Thymus (tissue), 14 donors: ENCODE measurements at places on chromosomes 6 and 20. TPM values are rescaled to one million over a fixed set of nuclear protein-coding genes. Genes with fewer than 3 reads are reported as not detected.

DNA sequence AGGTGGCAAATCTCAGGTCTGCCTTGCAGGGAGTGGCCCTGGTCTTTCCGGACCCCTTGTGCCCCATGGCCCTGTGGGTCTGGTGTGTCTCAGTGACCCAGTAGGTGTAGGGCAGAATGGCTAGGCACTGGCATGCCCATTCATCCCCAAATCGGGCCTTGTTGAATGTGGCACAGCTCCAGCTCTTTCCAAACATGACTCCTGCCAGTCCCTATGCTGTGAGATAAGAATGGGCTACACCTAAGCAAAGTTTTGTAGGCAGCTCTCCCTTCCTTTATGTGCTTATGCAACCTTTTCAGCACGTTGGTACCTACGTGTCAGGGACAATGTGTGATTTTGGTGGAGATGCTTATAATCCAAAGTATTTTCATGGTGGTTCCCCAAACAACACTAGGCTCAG, 33.9 kb downstream of the FOXO3 start:
- H3K4me1 ChIP-seq: peaks cover 39% of the 10 kb centered on the region
- H3K36me3 ChIP-seq: no peaks in the 10 kb centered on the region
- H3K27ac ChIP-seq: no peak overlapping the region
- DNase-seq: no peak
- no peak overlapping the region for H3K4me3 ChIP-seq

GRCh38 chr6:122069932-122070331, 329.5 kb upstream of the HSF2 start:
- DNase-seq: no peak
- H3K4me1 ChIP-seq: no peaks in the 10 kb centered on the region
- no peaks in the 10 kb centered on the region for H3K27me3 ChIP-seq
- no peaks in the 10 kb centered on the region for H3K36me3 ChIP-seq
- H3K27ac ChIP-seq: no peak overlapping the region

GRCh38 chr6:75178757-75179156, 27.1 kb downstream of the COL12A1 start:
- H3K4me1 ChIP-seq: no peaks in the 10 kb centered on the region
- H3K27ac ChIP-seq: no peak overlapping the region
- H3K27me3 ChIP-seq: no peaks in the 10 kb centered on the region
- H3K4me3 ChIP-seq: no peak overlapping the region
- no peak for DNase-seq

DNA sequence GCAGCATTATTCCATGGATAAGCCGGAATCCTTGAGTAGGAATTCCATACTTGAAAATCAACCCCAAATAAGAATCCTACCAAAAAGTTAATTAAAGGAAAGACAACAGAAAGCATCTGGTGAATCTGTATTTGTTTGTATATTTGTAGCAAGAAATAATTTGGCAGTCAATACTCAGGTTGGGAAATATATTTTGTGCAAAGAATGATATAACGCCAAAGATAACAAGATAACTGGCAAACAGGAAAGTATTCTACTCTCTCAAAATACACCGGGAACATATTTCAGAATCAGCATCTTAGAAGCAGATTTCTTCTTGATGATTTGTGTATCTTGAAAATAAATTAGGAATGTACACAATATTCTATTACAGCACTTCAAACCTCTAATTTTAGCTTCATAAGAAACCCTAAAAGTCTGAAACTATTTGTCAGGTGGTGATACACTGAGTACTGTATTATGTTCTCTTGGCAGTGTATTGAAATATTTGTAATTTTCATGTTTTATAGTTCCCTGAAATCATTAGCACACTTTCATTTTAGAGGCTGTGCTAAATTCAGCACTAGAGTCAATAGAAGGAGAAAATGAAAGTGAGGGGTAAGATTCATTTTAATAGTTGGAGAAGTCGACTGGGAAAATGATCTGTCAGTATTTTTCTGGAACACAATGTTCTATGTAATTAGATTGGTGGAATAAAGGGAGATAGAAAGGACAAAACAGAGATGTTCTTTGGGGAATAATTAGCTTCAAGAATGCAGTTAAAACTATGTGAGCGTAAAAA, 879.7 kb upstream of the GJE1 start:
- H3K4me3 ChIP-seq: no peak overlapping the region
- H3K36me3 ChIP-seq: no peaks in the 10 kb centered on the region
- no peak overlapping the region for H3K27ac ChIP-seq
- no peaks in the 10 kb centered on the region for H3K27me3 ChIP-seq
- no peaks in the 10 kb centered on the region for H3K4me1 ChIP-seq
- no peak for DNase-seq

DNA sequence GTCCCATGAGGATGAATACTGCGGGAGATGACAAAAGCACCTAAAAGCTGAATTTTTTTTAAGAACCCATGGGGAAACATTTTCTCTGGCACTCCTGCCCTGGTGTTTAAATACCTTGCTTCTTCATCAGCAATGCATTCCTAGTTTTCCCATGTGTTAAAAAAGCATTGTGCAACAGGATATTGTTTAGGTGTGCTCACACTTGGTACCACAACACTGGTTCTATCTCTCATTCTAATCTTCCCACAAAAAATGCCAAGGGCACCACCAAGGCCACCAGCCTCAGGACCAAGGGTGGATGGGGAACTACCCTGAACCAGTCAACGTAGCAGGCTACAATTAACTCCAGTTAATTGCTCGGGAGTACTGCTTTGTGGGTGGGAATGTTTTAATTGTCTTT, 50.9 kb downstream of the ALDH5A1 start:
- no peak for DNase-seq
- peaks cover 6% of the 10 kb centered on the region for H3K4me1 ChIP-seq
- peaks cover 3% of the 10 kb centered on the region for H3K27me3 ChIP-seq

DNA sequence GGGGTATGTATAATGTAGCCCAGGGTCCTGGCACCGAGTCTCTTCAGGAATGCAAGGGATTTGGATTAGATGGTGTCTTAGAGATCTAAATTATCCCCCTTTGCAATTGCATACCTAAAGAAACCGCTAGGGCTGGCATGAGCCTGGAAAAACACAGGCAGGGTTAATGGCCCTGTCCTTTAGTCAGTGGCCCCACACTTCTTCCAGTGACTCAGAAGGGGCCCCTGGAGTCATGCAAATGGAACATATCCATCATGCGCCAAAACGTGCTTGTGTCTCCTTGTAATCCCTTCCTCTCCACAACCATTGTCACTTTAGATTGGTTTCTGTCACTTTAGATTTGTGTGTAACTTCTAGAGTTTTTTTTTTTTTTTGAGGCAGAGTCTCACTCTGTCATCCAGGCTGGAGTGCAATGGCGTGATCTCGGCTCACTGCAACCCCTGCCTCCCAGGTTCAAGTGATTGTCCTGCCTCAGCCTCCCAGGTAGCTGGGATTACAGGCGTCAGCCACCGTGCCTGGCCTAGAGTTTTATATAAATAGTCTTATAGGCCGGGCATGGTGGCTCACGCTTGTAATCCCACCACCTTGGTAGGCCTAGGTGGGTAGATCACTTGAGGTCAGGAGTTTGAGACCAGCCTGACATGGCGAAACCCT, 8.7 kb upstream of the MYBL2 start:
- H3K4me3 ChIP-seq: peak overlapping the region; percentile 61
- H3K27ac ChIP-seq: peak overlapping the region; percentile 83
- no peaks in the 10 kb centered on the region for H3K27me3 ChIP-seq
- no peak for DNase-seq
- peaks cover 6% of the 10 kb centered on the region for H3K4me1 ChIP-seq

DNA sequence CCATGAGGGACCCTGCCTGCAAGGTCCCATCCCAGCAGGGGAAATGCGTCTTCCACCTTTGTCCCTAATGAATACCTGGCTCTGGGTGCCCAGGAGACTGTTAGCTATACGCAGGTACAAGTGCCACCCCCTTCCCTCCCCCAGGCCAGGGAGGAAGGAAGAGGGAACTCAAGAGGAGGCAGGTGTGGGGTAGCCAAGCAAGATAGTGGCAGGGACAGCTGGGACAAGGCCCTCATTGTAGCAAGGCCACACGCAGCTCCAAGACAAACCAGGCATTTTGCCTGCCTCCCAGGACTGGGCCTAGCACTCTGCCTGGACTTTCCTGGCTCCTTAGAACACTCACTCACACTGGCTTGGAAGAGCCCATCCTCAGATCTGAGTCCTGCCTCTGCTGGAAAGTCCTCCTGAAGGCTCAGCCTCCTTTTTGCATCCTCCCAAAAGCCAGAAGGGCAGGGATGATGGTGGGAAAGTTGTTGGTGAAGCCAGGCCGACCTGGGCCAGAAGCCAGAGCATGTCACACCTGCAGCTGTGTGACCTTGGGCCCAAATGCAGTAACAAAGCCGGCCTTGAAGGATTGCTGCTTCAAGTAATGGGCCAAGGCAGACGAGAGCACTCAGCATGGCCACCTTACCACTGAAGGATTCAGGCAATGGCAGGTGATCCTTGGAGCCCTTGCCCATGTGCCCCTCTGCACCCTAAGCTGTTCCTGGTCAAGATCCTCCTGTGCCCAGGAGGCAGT, 27.7 kb downstream of the SNPH start:
- H3K27ac ChIP-seq: no peak overlapping the region
- DNase-seq: no peak
- H3K4me1 ChIP-seq: peaks cover 8% of the 10 kb centered on the region
- no peak overlapping the region for H3K4me3 ChIP-seq
- H3K27me3 ChIP-seq: no peaks in the 10 kb centered on the region
- H3K36me3 ChIP-seq: no peaks in the 10 kb centered on the region

DNA sequence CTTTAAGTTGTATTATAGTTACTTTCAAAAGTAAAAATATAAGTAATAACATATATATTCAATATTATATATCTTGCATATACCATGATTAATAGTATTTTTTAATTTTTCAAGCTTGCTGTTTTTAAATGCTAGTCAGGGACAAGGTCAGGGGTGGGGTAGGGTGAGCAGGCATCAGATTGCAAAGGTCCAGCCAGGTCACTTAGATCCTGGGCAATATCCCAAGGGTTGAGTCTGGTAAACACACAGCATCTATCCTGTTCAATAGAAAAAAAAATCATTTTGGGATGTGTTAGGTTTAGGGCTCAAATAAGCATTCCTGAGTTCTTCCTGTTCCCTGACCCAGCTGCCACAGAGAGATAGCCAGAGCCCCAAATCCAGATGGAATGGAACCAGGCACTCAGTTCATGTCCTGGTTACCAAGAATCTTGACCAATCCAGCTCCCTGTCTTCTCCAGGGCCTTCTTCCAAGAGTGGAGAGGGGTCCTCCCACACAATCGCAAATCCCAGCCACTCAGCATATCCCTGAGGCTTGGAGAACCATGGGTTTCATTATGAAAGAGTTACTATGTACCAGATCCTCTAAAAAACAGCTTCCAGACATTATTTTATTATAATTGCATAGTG, 134.9 kb upstream of the TOP1 start:
- H3K27ac ChIP-seq: no peak overlapping the region
- no peak overlapping the region for H3K4me3 ChIP-seq
- H3K36me3 ChIP-seq: no peaks in the 10 kb centered on the region
- DNase-seq: no peak
- no peaks in the 10 kb centered on the region for H3K27me3 ChIP-seq

The FAM217A gene
- total RNA-seq: under 0.01 TPM

DNA sequence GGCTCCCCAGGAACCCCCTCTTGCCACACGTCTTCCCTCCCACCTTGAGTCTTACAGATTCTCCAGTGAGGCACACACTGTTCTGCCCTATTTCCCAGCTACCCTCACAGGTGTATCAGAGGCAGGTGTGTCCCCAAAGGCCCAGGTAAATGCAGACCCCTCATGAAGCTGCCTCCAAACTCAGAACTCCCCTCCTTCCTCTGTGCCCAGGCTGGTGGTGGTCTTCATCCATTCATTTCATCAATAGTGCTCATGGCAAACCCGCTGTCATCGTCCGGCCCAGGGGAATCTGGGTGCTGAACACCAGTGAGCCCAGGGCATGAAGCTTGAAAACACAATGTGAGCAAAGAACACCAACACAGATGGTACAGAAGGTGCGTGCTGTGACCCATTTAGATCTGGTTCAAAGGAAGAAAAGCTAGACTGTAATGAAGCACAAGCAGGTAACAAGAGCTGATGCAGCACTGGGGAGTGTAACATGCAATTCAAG, 213.1 kb downstream of the SYNDIG1 start:
- H3K27ac ChIP-seq: peak overlapping the region; percentile 71
- peaks cover 45% of the 10 kb centered on the region for H3K4me1 ChIP-seq
- H3K36me3 ChIP-seq: no peaks in the 10 kb centered on the region
- no peak for DNase-seq
- no peak overlapping the region for H3K4me3 ChIP-seq

GRCh38 chr20:49405062-49405683, 77.3 kb downstream of the KCNB1 start:
- no peak for DNase-seq
- H3K36me3 ChIP-seq: no peaks in the 10 kb centered on the region
- no peaks in the 10 kb centered on the region for H3K4me1 ChIP-seq
- H3K27me3 ChIP-seq: no peaks in the 10 kb centered on the region
- H3K27ac ChIP-seq: no peak overlapping the region
